ENCODE measurements at places on chromosomes 12 and 14. TPM values are rescaled to one million over a fixed set of nuclear protein-coding genes. Genes with fewer than 3 reads are reported as not detected.

FGF6 gene
- total RNA-seq = not detected

BIN2 gene
- total RNA-seq = 3.6 TPM

- H3K4me3 ChIP-seq = no peak overlapping the region
- DNase-seq = no peak
- H3K27me3 ChIP-seq = no peaks in the 10 kb centered on the region
- no peak overlapping the region for H3K27ac ChIP-seq
- H3K4me1 ChIP-seq = no peaks in the 10 kb centered on the region
- H3K36me3 ChIP-seq = no peaks in the 10 kb centered on the region
Observed at GRCh38 chr14:36167431-36167830, 9.1 kb downstream of the PTCSC3 start.

GRCh38 chr14:90397425-90398314 lies 841 bp downstream of the CALM1 start:
- no peaks in the 10 kb centered on the region for H3K27me3 ChIP-seq
- DNase-seq = no peak
- peak overlapping the region; percentile 94 for H3K4me3 ChIP-seq

DNA sequence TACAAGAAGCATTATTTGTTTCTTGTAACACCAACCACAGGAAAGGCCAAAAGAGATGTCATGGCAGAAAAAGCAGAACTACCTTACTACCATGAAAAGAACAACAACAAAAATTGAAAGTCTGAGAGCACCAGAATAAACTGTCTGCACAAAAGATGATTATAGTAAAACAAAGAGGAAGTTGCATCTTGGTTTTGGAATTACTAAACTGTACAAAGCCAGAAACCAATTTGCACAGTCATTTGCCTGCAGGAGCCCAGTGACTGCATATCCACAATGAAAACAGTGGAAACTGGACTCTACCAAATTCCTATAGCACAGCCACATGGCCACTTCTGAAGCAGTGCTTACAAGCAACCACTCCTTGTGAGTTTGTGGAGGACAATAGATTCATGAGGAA lies 276.2 kb downstream of the SSPN start:
- no peak for DNase-seq
- H3K27me3 ChIP-seq = no peaks in the 10 kb centered on the region
- H3K27ac ChIP-seq = no peak overlapping the region
- no peaks in the 10 kb centered on the region for H3K4me1 ChIP-seq
- H3K4me3 ChIP-seq = no peak overlapping the region

All from tibial nerve (tissue), 4 donors.